GM23248 (cell line): ENCODE measurements at places on chromosomes 2 and 18.

- H3K4me1 ChIP-seq = peaks cover 29% of the 10 kb centered on the region
- no peaks in the 10 kb centered on the region for H3K36me3 ChIP-seq
- peak overlapping the region; percentile 95 for H3K4me3 ChIP-seq
- no peak for DNase-seq
These were observed 3.0 kb upstream of the FOSL2 start for GRCh38 chr2:28389399-28390240.

- peaks cover 8% of the 10 kb centered on the region for H3K4me1 ChIP-seq
- no peaks in the 10 kb centered on the region for H3K27me3 ChIP-seq
- no peak overlapping the region for H3K27ac ChIP-seq
These were observed 8.7 kb upstream of the COX7A2L start for GRCh38 chr2:42369532-42370229.

GRCh38 chr2:70941186-70941585 lies 5.5 kb downstream of the ATP6V1B1 start:
- H3K27me3 ChIP-seq = no peaks in the 10 kb centered on the region
- no peak overlapping the region for H3K27ac ChIP-seq
- no peak overlapping the region for H3K4me3 ChIP-seq
- DNase-seq = no peak
- H3K4me1 ChIP-seq = no peaks in the 10 kb centered on the region
- no peaks in the 10 kb centered on the region for H3K36me3 ChIP-seq

DNA sequence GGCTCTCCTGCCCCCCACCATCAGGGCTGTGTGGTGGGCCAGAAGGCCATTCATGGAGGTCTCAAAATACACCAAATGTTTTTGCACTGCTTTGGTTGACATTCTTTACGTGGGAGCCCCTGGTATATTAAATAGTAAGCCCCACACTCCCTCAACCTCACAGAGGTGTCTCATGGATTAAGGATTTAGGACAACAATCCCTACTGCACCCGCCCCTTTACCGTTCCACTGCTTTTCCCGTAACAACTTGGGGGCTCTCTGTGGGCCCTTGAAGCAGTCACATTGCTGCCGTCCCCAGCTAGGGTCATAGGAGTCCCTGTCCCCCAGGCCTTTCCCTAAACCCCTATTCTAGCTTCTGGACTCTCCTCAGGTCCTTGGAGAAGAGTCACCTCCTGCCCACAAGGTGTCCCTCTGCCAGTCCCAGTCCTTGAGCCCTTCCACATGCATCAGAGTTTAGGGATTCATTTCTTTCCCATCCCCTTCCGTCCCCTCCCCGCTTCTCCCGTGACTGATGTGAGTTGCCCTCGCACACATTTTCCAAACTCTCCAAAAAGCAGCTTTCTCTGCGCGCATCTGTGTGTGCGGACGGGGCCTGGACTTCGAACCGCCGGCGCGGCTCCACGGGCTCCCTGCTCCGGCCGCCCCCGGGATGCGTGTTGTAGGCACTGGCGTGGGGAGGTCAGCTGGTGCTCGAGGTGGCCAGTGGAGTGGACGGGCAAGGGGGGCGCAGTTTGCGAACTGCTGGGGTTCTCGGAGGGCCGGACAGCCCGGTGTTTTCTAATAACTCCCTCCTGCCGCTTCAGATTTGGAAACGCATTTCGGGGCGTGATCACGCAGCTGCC lies 84.8 kb downstream of the LYPD1 start:
- no peaks in the 10 kb centered on the region; the same call in 1 of the 2 replicates for H3K27me3 ChIP-seq
- H3K4me1 ChIP-seq = no peaks in the 10 kb centered on the region
- H3K4me3 ChIP-seq = no peak overlapping the region

- H3K27ac ChIP-seq = no peak overlapping the region
- no peaks in the 10 kb centered on the region for H3K4me1 ChIP-seq
- DNase-seq = no peak
These were observed 43.7 kb downstream of the MEX3C start for GRCh38 chr18:51153659-51154371.

DNA sequence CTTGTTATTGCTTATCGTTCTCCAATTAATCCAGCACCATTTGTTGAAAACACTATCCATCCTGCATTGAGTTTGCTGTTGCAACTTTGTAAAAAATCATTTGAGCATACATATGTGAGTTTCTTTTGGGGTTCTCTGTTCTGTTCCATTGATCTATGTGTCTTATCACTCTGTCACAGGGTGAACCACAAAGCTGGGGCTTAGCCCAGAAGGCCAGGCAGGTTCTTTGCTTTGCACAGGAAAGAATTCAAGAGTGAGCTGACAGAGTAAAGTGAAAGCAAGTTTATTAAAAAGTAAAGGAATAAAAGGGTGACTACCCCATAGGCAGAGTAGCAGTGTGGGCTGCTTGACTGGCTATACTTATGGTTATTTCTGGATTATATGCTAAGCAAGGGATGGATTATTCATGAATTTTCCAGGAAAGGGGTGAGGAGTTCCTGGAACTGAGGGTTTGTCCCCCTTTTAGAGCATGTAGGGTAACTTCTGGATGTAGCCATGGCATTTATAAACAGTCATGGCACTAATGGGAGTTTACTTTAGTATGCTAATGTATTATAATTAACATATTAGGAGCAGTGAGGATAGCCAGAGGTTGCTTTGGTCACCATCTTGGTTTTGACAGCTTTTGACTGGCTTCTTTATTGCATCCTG lies 46.8 kb downstream of the RNF138 start:
- H3K36me3 ChIP-seq = no peaks in the 10 kb centered on the region
- DNase-seq = no peak
- H3K4me1 ChIP-seq = no peaks in the 10 kb centered on the region
- no peak overlapping the region for H3K27ac ChIP-seq
- no peak overlapping the region for H3K4me3 ChIP-seq

DNA sequence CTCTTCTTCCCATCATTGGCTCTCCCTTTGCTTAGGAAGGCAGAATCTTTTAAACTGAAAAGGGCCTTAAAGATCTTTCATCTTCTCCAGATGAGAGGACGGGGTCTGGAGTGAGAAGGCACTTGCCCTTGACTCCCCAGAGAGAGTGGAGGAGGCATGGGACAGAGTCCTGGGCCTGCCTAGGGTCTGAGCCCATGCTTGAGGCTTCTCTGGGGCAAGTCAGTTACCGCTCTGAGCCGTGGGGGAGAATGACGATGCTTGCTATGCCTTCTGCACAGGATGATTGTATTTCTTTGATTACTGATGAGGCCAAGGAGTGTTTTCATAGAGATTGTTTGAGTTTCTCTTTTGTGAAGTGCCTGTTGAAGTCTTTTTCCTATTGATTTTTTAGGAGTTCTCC lies 921 bp downstream of the PLB1 start:
- peaks cover 6% of the 10 kb centered on the region; the same call in 1 of the 2 replicates for H3K27me3 ChIP-seq
- no peak for DNase-seq
- no peak overlapping the region for H3K4me3 ChIP-seq
- no peaks in the 10 kb centered on the region for H3K4me1 ChIP-seq

- H3K27me3 ChIP-seq = no peaks in the 10 kb centered on the region
- DNase-seq = peak; percentile 72
- no peak overlapping the region for H3K27ac ChIP-seq
- no peaks in the 10 kb centered on the region for H3K36me3 ChIP-seq
- H3K4me1 ChIP-seq = peaks cover 27% of the 10 kb centered on the region
- H3K4me3 ChIP-seq = no peak overlapping the region
These were observed 122.7 kb downstream of the TWIST2 start for GRCh38 chr2:238970553-238971081.

DNA sequence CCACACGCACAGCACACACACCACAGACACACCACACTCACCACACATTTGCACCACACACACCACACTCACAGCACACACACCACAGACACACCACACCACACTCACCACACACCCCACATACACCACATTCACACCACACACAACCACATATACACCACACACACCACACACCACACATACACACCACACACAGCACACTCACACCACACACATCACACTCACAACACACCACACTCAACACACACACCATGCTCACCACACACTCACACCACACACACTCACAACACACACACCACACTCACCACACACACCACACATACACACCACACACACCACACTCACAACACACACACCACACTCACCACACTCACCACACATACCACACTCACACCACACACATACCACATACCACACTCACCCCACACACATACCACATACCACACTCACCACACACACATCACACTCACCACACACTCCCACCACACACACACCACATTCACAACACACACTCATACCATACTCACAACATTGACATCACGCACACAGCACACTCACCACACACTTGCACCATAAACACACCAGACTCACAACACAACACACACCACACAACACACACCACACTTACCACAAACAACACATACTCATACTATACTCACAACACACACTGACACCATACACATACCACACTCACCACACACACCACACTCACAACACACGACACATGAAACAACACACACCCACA lies 60.0 kb downstream of the SDC1 start:
- H3K4me3 ChIP-seq = no peak overlapping the region
- H3K27ac ChIP-seq = no peak overlapping the region
- H3K36me3 ChIP-seq = no peaks in the 10 kb centered on the region
- H3K27me3 ChIP-seq = no peaks in the 10 kb centered on the region
- DNase-seq = no peak

DNA sequence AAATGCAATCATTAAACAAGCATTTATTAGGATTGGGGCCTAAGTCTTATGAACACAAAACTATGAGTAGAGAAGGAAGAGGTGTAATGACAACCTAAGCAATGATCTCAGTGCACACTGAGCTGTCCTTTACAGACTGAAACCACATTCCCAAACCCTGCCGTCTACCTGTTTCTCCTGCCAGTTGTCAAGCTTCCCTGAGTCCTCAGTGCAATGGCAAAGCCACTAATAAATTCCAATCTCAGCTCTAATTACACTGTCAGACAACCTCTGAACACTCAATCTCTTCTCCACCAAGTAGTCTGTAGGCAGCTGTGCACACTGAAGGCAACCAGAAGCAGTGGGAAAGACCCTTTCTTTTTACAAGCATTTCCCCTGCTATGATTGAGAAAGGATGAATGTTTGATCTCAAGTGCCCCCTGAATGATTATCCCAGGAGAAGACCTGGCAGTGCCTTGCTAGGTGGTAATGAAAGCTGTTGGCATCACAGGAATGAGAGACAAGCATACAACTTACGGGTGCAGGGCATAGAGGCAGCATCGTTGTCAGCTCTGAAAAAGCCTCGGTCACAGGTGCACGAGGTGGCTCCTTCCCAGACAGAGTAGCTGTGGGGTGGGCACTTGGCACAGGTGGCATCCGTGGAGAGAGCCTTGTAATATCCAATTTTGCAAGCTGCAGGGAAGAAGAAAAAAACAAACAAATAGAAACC lies 71.4 kb downstream of the EPHA4 start:
- DNase-seq = no peak
- peaks cover 21% of the 10 kb centered on the region for H3K4me1 ChIP-seq
- H3K4me3 ChIP-seq = no peak overlapping the region
- no peaks in the 10 kb centered on the region for H3K27me3 ChIP-seq
- H3K27ac ChIP-seq = no peak overlapping the region
